Mammary epithelial cell (primary cell): ENCODE measurements at places on chromosomes 16 and 17. TPM values are rescaled to one million over a fixed set of nuclear protein-coding genes. Genes with fewer than 3 reads are reported as not detected.

Gene MPP3
- total RNA-seq, result 17.3 and 19.6 TPM in 2 replicates

Gene INCA1
- 0.42 and 0.91 TPM in 2 replicates for total RNA-seq

Gene MYH13
- not detected for total RNA-seq

DNA sequence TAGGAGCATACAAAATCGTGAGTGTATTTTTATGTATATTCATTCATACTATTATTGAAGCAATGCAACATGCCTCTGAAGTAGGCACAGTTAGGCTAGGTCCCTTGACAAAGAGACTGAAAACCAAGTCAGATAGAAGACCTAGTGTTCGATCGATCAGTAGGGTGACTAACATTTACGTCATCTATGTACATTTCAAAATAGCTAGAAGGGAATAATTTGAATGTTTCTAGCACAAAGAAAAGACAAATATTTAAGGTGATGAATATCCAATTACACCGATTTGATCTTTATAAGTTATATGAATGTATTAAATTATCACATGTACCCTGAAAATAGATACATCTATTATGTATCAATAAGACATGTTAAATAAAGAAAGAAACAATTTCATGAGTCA lies 610.1 kb downstream of the TOX3 start:
- no peak for DNase-seq

DNA sequence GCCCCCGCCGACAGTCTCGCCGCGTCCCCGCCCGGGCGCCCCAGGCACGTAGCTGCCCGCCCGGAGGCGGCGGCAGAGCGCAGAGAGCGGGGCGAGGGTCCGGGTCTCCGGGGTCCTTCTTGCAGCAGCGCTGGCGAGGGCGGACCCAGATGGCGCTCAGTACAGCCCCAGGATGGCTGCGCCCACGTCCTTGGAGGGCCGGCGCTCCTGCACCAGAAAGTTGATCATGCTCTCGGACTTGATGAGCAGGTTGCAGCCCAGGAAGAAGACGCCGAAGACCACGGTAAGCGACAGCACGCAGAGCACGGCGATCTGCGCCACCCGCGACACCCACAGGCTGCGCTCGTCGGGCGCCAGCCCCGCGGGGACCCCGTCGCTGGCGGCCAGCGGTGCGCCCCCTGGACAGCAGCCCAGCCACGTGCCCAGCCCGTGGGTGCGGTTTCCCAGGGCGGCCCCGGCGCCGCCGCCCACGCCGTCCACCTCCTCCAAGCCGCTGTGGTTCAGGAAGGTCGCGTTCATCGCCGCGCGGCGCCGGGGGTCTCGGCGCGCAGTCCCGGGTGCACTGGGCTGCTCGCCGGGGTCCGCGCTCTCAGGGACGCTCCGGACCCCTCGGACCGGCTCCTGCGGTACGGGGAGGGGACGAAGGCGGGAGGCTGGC lies 435 bp downstream of the RPRML start:
- DNase-seq, result no peak
